ENCODE measurements at places on chromosomes 12 and 14.

- no peak for DNase-seq
Measured at GRCh38 chr12:113505941-113506340, 34.3 kb upstream of the LHX5 start.

- no peak for DNase-seq
Measured at GRCh38 chr12:100741084-100741711, 53.4 kb upstream of the ANO4 start.

DNA sequence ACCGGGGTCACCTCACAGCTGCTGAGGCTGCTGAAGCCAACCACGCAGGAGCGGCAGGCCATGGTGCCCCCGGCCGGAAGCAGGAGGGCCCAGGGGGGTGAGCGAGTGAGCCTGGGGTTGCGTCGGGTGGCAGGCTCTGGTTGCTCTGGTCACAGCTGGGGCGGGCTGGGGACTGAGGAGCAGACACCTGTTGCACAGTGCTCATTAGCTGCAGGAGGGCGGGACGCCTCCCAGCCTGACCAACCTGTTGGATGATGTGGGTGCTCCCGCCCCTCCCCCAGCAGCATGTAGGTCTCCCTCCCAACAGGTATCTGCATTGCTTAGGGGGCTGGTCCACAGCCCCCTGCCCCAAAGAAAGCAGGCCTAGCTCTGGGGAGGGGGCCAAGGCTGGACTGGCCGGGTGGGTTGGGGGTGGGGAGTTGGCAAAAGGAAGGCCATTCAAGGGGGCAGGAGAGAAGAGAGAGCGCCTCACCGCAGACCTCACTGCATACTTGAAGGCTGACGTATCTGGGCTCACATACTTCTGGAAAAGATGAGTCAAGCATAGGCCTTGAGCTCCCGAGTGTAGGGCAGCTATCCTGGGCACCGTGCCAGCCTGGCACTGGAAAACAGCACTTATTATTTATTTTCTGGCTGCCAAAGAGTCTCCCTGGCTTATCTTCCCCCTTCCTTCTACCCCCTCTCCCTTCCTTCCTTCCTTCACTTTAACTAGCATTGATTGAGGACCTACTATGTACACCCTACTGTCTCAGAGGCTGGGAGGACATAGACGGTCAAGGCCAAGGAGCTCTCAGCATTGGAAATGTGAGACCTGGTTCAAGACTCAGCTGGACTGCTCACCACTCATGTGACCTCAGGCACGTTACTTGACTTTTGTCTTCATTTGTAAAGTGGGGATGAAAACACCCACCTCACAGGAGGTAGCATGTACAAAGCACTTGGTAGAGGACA is at the start of gene KRT80:
Gene KRT80, minus strand, starts transcription at position 174 of the 951 bp plus-strand sequence. Its CDS starts 112 bp downstream, at position 62.
- no peak for DNase-seq

- DNase-seq, result no peak
Measured at GRCh38 chr14:63163306-63163705, 40.9 kb upstream of the RHOJ start.

GRCh38 chr12:69925291-69925690 is 100.3 kb downstream of the MYRFL start:
- DNase-seq, result no peak

- DNase-seq, result no peak
Measured at GRCh38 chr12:114692186-114693058, 8.4 kb upstream of the TBX3 start.

DNA sequence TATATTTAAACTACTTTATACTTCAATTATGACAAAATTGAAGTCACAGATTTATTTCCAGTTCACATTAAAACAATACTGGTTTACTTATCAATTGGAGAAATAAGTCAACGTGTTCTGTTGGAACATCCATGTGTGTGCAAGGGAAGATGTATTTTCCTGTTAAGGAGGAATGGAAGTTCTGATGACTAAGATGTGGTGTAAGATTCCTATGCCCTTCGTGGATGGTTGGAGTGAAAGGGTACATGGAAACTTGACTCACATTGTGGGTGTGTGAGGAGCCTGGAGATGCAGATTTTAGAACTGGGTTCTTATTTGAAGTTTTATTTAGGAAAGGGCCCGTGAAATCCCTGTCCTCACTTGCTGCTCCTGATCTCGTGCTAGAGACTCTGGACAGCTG is 95.3 kb downstream of the CATSPERB start:
- DNase-seq, result no peak

DNA sequence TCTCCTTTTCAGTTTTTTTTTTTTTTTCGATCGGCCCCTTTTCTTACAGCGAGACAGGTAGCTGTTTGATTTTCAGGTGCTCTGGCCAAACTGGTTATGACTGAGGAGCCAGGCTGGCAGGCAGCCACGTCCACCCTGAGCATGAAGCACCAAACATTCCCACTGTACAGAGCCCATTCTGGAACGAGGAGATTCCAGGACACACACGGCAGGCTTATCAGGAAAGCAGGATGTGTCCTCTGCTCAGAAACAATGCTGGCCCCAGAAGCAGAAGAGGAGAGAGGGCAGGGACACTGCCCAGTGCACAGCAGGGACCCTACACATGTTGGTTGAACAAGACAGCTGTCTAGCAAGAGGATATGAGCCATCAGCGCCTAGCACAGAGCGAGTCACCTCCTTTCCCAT is 3.7 kb upstream of the KRT2 start:
- no peak for DNase-seq

GRCh38 chr12:42590330-42590934 is 886 bp upstream of the PRICKLE1 start:
- DNase-seq, result peak; percentile 25

DNA sequence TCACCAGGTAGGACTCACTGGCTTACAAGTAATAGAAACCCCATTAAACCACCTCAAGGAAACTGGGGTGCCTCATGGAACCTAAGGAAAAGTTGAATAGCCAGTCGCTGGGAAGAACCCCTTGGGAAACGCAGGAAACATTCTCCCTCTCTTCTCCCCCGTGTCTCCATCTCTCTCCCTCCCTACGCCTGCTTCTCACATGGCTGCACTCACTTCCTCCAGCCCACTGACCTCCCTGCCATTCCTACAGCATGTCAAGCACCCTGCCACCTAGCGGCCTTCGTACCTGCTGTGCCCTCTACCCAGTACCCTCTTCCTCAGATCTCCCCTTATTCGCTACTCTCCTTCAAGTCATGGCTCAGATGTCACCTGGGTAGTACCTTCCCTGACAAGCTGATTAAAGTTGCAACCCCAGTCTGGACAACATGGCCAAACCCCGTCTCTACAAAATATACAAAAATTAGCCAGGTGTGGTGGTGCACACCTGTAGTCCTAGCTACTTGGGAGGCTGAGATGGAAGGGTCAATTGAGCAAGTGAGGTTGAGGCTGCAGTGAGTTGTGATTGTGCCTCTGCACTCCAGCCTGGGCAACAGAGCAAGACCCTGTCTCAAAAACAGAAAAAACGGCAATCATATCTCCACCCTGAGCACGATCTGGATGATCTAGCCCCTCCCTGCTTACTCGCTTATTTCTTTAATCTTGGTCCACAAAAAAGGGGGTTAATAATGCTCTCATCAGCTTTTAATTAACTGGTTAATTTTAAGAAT is 6.4 kb upstream of the DTX1 start:
- DNase-seq, result peak; percentile 66

GRCh38 chr14:56059054-56059453 is 59.2 kb upstream of the PELI2 start:
- no peak for DNase-seq

DNA sequence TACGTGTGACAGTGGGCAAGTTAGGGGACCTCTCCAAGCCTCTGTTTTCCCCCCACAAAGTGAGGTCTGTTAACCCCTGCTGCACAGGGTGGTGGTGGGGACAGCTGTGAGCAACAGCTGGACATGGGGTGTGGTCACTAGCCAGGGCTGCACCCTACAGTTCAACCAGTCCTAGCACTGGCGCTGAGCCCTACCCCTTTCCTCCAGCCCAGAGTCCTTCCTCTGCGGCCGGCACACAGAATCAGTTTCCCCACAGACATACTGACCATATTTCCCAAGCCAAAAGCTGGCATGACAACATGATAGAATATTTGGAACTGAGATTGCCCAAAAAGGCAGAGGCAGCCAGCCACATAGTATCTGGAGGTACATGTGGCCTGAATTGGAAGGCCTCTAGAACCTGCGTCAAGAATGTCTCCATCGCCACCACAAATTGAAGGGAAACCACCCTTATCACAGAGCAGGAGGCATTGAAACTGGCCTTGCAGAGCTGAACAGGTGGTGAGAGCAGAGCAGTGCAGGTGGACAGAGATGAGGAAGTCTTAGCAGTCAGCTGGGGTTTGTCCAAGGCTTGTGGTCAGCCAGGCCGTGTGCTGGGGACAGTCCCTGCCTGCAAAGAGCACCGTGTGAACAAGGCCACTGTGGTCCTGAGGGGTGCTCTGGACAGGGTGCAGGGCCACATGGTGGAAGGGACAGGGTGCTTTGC is 21.2 kb downstream of the DEGS2 start:
- DNase-seq, result no peak

GRCh38 chr12:93578221-93578620 is 5.7 kb downstream of the SOCS2 start:
- no peak for DNase-seq

GRCh38 chr12:89731614-89732013 is 23.0 kb upstream of the ATP2B1 start:
- DNase-seq, result no peak

DNA sequence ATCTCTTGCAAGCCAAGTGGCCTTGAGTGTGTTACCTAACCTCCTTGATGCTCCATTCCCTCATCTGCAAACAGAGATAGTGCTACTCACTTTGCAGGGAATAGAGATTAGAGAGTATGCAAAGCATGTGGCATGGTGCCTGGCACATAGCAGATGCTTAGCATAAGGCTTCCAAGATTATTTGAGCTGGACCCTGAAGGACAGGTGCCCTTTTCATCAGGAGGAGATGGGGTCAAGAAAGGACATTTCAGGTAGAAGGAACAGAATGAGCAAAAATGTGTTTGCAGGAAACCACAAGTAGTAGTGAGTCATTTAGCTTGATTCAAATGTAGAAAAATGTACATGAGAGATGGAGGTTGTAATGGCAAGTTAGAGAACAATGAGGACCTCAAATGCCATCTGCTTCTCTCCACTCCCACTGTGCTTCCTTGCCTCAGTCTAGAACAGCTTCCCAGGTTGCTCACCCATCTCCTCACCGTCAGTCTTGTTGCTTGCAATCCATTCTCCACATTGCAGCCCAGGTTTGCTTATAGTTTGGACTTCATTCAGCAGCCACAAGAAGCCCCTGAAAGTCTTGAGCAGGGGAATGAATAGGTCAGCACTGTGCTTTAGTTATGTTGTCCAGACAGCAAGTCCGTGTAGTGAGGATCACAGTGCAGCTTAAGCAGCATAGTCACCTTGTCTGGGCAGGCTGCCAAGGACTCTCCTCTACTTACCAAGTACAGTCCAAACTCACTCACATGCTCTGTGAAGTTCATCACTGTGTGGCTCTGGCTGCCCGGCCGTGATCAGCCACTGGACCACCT is 536.3 kb upstream of the CCDC196 start:
- DNase-seq, result no peak

DNA sequence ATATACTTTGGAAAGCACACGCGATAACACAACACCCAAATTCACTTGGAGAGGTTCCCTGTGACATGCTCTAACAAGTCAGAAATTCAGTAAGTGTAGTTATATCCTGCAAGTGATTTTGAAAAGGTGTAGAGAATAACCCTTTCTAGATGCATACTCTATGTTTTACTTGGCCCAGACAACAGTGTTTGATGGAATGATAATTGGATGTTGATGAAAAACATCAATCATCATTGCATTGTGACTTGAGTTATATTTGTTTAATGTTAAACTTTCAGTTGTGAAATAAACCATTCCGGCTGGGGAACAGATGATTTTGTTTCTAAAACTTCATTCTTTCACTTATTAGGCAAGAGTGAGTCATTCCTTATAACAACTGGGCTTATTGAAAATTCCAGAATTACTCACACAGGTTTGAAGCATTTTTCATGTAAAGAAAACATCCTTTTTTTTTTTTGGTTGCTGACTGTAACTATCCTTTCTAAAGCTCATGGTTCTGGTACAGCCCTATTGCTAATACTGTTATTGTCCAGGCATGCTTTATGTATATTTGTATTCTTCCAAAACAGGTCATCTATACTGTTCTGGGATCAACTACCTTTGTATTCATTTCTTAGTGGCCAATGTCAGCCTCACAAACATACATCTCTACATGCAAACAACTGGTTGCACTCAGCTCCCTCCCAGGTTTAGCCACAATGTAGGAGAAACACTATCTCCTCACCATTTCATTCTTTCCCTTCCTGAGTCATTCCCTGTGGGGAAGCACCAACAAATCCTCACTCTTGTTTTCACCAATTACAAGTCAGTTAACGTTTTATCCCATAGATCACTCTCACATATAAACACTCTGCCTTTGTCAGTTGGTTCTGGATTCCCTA is 121.2 kb upstream of the LRIG3 start:
- DNase-seq, result no peak

DNA sequence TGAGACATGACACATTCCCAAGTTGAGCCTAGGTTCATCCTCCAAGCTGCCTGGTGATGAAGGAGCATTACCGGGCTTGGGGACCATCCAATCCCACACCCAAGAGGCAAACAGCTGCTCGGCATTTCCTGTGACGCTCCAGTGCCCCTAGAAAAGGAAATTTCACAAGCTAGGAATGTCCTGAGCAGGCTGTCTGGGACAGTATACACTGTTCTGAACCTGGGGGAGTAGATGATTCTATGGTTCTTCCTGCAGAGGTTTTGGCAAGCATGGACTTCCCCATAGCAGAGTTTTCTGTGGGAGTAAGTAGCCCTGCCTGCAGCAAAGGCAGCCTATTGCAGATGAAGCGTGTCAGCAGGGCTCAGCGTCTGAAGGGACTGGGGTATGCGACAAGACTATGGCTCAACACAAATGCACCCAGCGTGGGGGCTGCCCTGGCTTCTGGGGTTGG is 47.4 kb upstream of the SRSF5 start:
- peak; percentile 33 for DNase-seq

DNA sequence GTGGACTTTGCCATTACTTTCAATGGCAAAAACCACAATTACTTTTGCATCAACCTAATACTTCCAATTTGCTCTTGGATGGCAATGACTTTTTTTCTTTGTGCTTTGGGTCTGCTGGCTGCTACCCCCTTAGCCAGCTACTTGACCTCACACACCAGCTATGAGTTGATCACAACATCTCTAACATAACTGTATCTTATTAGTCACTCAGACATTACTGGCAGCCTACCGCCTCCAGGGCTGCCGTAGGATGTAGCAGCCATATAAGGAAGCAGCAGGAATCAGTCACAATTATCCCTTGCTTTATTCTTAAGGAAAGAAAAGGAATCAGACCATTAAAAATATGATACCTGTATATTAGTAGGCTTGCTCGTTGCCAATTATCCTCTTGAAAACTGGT is 260.5 kb downstream of the ADAMTS20 start:
- DNase-seq, result no peak

- DNase-seq, result no peak
Measured at GRCh38 chr14:32244404-32244803, 41.3 kb upstream of the RNU6-8 start.

- DNase-seq, result no peak
Measured at GRCh38 chr14:29569194-29569593, 358.5 kb downstream of the PRKD1 start.

- DNase-seq, result no peak
Measured at GRCh38 chr14:50977863-50978528, 33.7 kb upstream of the PYGL start.

DNA sequence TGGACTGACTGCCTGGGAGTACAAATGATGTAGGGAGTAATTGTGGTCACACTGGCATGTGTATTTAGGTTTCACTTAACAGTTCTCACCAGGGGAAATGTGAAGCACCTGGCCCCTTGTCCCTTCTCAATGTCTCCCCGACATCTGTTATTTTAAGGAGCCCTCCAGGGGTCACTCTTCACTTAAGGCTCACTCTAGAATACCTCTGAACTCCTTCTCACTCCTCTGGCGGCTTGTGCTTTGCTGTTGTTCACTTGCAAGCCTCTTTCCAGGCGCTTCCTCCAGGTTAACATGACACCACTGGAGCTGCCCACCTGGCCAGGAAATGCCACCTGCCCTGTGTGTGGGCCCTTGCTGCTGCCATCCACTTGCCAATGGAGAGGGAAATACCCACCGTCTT is 56.5 kb upstream of the GZMB start:
- peak; percentile 47 for DNase-seq

Data from WTC11 (cell line).